ENCODE measurements at places on chromosomes 6 and 20. TPM values are rescaled to one million over a fixed set of nuclear protein-coding genes. Genes with fewer than 3 reads are reported as not detected.

CENPW gene
- 28.9 TPM for total RNA-seq

FOXA2 gene
- 14.4 TPM for total RNA-seq

PGC gene
- total RNA-seq: not detected

SOX18 gene
- 1.1 TPM for total RNA-seq

GRCh38 chr20:14142171-14142570 lies 146.9 kb downstream of the MACROD2 start:
- DNase-seq: peak; percentile 75
- no peaks in the 10 kb centered on the region for H3K4me1 ChIP-seq
- no peak overlapping the region for H3K4me3 ChIP-seq
- no peak overlapping the region for H3K27ac ChIP-seq
- no peaks in the 10 kb centered on the region for H3K36me3 ChIP-seq

GRCh38 chr20:63735859-63736718 lies at the start of gene LIME1:
TSS of gene LIME1 (plus strand) at chr20:63736664. CDS start at chr20:63737550, 886 bp downstream.
- no peak within 1 kb of the TSS for H3K4me3 ChIP-seq
- no peaks in the 10 kb centered on the region for H3K36me3 ChIP-seq
- no peak within 1 kb of the TSS for H3K27ac ChIP-seq
- H3K27me3 ChIP-seq: no peaks in the 10 kb centered on the region
- no peak for DNase-seq

DNA sequence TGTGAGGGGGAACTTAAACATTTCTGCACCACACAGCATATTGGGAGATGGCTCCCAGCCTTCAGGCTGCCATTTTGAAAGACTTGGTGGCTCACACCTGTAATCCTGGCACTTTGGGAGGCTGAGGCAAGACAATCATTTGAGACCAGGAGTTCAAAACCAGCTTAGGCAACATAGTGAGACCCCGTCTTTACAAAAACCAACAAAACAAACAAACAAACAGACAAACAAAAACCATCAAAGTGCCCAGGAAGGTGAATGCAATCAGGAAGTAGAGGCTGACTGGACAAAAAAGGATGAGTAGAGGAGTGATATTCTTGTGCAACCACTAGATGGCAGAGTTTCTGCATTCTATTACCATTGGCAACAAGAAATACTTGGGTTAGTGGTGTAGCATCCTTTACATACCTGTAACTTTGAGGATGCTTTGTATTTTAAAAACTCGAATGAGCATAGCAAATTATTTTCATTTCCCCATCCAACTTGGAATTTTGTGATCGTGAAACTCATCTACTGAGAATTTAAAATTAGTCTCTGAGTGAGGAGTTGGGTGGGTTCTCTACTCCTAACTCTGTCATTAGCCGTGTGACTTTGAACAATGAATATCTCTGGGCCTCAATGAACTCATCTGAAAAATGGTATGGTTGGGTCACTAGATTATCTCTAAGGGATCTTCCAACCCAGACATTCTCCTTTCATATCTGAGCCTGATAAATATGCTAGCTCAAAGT lies 84.4 kb downstream of the CRYBG1 start:
- H3K4me1 ChIP-seq: peaks cover 32% of the 10 kb centered on the region
- no peaks in the 10 kb centered on the region for H3K36me3 ChIP-seq
- no peaks in the 10 kb centered on the region for H3K27me3 ChIP-seq
- no peak overlapping the region for H3K4me3 ChIP-seq
- DNase-seq: peak; percentile 70
- no peak overlapping the region for H3K27ac ChIP-seq

DNA sequence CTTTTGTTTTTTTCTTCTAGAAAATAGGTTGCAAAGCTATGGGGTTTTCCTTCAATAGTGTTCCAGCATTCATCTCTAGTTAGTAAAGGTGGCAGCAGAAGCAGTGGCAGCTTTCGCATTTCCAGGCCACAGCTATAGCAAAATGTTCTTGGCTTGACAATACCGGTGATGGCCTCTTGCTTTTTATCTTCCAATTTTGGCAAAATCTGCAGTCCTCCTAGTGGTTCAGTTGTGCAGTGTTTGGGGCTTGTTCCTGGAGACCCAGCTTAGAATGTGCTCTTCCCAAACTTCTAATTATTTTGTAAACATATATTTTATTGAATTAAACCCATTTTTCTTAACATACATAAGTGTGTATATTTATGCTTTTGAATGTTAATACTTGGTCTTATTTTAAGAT lies 370.6 kb upstream of the MAN1A1 start:
- H3K4me3 ChIP-seq: no peak overlapping the region
- H3K36me3 ChIP-seq: no peaks in the 10 kb centered on the region
- no peaks in the 10 kb centered on the region for H3K27me3 ChIP-seq
- peak; percentile 29 for DNase-seq

GRCh38 chr6:88865275-88865674 lies 98.1 kb downstream of the RNGTT start:
- no peaks in the 10 kb centered on the region for H3K36me3 ChIP-seq
- peak; percentile 17 for DNase-seq

DNA sequence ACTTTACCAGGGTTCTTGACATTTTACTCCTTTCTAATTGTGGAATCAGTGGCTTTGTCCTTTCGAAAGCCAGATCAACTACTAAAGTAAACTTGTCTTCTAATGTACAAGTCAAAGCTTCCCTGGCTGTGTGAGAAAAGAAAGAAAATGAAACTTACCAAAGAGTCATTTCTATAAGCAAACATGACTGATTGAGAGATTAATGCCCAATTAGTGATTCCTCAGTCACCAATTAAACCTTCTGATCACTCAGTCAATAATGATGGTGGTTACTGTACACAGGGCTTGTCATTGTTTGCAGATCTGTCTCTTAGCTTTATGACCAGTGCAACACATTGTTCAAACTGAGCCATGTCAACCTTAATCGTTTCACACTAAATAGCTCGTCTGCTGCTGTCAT lies 1168.4 kb upstream of the CITED2 start:
- H3K4me3 ChIP-seq: no peak overlapping the region
- H3K27ac ChIP-seq: no peak overlapping the region
- DNase-seq: no peak
- H3K4me1 ChIP-seq: peaks cover 30% of the 10 kb centered on the region
- no peaks in the 10 kb centered on the region for H3K27me3 ChIP-seq
